ENCODE measurements at places on chromosomes 4 and X.

DNA sequence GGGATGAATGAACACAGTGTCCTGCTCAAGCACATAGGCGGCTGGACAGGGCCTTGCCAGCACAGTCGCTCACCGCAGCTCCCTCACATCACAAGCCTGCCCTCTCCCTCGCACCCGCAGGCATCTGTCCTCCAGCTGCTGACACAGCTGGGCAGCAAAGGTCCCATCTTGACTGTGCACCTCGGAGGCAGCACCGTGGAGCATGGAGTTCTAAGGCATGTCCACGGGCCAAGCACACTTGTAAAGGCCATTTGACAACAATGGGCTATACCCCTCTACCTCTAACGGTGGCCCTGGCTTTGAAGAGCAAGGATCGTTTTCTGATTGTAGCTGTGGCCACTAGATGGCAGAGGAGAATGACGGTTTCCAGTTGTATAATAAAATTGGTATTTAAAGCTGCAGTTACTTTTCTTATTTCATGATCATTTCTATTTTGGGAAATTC is 53.8 kb downstream of the APLN start:
- peak; percentile 6 for DNase-seq

DNA sequence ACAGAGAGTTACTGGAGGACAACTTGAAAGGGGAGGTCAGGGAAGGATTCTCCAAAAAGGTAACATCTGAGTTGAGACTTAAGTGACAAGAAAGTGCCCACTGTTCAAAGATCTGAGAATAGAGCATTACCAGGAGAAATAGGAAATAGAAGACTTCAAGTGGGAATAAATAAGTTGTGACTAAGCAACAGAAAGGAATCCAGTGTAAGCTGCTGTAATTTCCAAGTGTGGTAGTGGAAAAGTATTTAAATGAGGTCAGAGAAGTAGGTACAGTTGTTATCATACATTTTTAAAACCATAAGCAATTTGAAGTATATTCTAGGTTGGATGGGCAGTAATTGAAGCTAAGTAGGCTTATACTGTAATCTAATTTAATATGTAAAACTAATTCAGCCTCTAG is 211.9 kb downstream of the FBXO8 start:
- DNase-seq, result no peak

GRCh38 chr4:1609901-1610790 is 74.0 kb downstream of the FAM53A start:
- no peak for DNase-seq

DNA sequence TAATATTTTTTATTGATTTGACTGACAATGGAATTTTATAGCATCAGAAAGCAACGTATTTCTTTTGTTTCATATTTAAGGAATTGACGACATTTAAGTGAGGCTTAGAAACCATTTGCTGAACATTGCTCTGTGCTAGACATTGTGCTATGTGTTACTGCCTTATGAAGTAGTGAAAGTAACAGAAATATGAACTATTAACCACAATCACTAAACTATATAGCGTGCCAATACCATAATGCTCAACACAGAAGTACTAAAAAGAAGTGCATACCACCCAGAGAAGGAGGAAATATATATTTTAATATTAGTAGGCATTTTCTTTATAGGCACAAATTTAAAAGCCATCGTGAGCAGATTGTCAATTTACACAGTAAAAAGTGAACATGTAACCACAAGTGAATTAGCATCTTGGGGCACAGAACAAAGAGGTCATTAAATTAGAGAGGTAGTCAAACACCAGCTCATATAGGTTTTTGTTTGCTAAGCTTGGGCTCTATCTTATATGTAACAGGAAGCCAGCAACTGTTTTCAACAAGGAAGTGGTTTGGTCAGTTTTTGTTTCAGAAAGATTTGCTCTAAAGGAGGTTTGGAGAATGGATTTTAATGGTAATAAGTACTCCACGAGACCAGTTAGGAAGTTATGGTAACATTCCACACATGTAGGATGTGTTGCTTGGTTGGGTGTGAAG is 270.7 kb downstream of the GRXCR1 start:
- no peak for DNase-seq

DNA sequence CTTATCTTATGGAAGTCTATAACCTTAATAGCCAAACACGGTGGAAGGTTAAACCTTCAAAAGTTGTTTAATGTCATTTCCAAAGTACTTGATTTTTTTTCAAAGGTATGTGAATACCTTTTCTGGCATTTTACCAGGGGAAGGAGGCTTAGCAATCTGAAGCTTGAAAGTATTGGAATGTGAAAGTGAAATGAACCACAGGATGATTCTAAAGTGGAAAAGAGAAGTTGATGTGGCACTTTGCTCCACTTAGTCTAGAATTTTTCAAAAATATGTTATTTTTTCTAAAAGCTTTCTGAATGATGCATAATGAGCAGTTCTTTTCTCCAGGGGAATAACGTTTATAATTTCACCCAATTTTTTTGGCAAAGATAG is 19.2 kb downstream of the PI4K2B start:
- DNase-seq, result no peak

GRCh38 chr4:3329887-3330286 is 37.1 kb downstream of the RGS12 start:
- DNase-seq, result no peak

DNA sequence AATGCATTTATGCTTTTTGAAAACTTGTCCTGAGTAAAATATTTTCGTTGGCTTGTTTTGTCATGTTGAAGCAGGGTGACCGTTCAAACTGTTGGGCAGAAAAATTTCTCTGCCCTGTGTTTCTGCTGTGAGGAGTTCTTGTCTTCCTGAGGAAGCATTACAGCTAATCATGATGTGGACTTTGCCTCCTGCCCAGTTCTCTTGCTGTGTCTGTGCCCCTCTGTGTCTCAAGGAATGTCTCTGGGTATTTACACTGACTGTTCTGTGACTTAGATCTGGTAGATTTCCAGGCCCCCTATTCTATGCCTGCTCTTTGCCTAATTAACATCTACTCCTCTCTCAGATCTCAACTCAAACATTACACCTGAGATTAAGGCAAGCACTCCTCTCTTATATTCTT is 30.4 kb upstream of the RPL34 start:
- no peak for DNase-seq

DNA sequence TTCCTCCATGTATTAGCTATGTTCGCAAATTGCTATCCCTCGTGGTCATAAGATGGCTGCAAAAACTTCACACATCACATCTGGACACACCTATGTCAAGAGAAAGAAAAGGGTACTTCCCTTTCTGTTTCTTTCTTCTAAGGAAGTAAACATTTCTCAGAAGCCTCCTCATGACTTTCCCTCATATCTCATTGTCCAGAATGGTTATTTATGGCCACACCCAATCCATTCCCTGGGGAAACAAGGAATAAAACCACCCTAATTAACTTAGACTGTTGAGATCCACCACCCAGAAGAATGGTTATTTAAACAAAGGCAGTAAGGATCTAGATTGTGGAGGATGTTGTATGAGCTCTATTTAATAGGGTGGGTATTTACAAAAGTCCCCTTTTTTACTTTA is 160.8 kb upstream of the LNX1 start:
- DNase-seq, result no peak

- no peak for DNase-seq
These were observed 252.3 kb upstream of the PSAPL1 start for GRCh38 chr4:7687006-7687405.

DNA sequence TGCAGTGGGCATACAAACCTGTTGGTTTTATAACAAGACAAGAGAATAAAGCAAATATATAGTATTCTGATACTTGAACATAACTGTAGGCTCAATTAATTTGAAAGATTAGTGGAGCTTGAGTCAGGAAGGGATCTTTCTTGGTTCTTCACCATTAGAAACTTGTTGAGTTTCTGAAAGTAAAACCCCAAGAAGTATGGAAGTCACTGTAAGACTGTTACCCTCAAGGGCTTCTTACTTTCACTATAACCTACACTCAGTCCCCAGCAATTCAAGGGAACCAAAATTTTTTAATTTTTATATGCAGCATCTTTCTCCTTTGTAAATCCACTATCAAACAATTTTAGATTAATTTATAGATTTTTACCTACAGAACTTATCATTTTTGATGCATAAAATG is 2019.2 kb upstream of the ADGRL3 start:
- no peak for DNase-seq

DNA sequence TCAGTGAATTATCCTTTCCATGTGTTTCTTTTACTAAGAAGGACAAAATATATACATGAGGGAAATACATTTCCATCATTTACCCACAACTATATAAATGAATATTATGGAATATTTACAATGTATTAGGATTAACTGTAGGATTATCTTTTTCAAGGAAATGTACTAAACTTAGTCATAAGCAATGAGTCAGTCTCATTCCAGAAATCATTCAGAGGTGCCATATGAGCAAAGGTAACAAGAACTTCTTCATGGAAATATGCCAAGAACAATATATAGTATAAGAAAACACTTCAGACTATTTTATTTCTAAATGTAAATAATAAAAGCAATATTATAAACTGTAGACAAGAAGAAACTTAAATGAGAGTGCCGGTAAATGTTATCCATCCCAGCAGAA is 67.1 kb downstream of the USP38 start:
- DNase-seq, result no peak

- no peak for DNase-seq
These were observed 656 bp upstream of the GSPT2 start for GRCh38 chrX:51742586-51742985.

DNA sequence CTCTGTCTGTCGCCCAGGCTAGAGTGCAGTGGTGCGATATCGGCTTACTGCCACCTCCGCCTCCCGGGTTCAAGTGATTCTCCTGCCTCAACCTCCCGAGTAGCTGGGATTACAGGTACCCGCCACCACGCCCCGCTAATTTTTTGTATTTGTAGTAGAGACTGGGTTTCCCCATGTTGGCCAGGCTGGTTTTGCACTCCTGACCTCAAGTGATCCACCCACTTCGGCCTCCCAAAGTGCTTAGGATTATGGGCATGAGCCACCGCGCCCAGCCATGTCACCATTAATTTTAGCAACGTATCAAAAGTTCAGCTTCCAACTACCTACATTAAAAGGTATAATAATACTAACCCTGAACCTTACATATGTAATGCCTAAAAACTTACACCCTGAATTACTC is 940 bp upstream of the UTP3 start:
- DNase-seq, result no peak

- DNase-seq, result no peak
These were observed 32.7 kb upstream of the DAPP1 start for GRCh38 chr4:99783940-99784339.

- no peak for DNase-seq
These were observed 1231.3 kb upstream of the PRKX start for GRCh38 chrX:4944767-4945166.

- no peak for DNase-seq
These were observed 560.9 kb downstream of the KCNIP4 start for GRCh38 chr4:21387683-21388082.

DNA sequence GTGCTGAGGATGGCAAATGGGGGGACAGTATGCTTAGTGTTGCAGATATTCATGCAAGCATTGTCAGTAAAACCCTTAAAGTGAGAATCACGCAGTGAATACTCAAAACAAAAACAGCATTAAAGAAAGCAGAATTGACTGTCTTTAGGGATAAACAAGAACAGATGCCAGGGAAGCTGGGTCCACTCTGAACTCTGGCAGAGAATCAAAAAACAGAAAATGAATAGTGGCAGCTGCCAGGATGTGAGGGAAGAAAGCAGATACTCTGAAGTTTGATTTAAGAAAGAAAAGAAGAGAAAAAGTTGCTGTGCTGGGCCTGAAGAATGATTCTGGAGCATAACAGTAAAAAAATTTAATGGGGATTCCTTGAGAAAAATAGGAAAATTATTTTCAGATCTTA is 131.5 kb downstream of the GABRA2 start:
- no peak for DNase-seq

GRCh38 chr4:115275615-115276014 is 162.2 kb upstream of the NDST4 start:
- DNase-seq, result no peak

- DNase-seq, result no peak
These were observed 10.6 kb downstream of the FAM184B start for GRCh38 chr4:17770845-17771244.

- DNase-seq, result no peak
These were observed 9.6 kb downstream of the UBE2D3 start for GRCh38 chr4:102817613-102818268.

GRCh38 chr4:183532821-183533220 is 28.0 kb downstream of the ING2 start:
- no peak for DNase-seq

GRCh38 chrX:68490644-68491043 is 8.2 kb upstream of the YIPF6 start:
- DNase-seq, result peak; percentile 7

- no peak for DNase-seq
These were observed 247.0 kb upstream of the FTHL17 start for GRCh38 chrX:31318866-31319265.

DNA sequence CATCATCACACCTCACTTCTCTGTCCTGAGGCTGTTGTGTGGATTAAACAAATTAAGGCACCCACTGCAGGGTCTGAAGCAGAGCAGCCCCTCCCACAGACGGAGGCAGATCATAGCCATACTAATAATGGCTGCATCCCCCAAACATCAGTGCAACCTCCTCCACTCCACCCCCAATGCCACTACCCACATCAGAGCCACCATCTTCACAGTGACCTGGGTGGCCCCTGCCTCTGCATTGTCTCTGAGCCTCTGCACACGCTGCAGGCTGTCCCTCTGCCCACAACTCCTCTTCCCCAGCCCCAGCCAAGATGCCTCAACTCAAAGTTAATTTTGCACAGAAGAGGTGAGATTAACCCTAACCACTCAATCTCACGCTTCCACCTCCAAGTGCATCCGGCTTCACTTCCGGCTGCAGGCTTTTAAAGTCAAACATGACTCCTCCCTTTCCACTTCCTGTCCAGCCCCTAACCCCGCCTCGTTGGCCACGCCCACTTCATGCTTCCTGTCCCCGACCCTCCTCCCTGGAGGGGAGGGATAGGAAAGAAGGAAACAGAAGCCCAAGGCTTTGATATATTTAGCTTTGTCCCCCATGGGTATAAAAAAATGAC is 22.7 kb downstream of the JAKMIP1 start:
- peak; percentile 13 for DNase-seq

Measured in Caki2 (cell line).